ENCODE measurements at places on chromosomes 5 and 9.
A peak's percentile ranks its signal among the peaks of the same experiment; 100 is the strongest.

DNA sequence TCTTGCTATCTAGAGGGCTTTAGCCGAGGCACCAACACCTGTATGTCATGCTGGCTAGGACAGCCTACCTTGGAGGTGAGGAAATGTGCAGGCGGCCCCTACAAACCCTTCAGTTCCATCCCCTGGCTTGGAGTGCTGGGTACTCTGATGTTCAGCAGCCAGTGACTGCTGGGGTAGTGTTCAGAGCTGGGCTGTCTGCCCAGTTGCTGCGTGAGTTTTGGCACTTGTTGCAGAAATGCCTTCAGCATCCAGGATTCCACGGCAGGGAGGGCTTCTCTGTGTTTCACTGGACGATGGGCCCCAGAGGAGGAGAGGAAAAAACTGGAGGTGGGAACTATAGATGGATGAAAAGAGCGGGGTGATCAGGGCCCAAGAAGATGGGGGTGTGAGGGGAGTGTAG is 10.4 kb downstream of the SWI5 start:
- no peak for DNase-seq

DNA sequence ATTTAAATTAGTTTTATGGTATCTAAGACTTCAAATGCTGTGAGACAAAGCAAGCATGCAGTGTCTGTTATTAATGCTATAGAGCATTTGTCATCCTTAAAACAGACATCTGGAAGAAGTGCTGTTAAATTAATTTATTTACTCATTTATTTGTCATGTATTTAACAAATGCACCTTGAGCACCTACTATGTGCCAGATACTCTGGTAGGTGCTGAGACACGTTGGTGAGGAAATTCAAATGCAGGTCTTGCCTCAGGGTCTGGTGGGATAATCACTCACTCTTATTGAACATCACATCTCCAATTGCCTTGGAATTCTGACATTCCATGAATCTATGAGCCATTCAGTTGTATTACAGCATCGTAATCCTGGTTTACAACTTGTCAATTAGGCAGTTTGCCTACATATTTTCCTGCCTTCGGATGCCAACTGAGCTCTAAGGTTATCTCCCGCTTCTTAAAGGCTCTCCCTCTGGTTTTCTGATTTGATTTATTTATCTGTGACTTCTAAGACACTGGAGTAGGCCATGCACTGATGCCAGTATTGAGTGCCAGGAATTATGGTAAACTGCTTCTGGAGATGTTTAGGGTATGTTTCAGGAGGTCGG is 56.0 kb upstream of the RPS23 start:
- no peak for DNase-seq

GRCh38 chr5:128403333-128403732 is 134.7 kb downstream of the FBN2 start:
- DNase-seq, result no peak

DNA sequence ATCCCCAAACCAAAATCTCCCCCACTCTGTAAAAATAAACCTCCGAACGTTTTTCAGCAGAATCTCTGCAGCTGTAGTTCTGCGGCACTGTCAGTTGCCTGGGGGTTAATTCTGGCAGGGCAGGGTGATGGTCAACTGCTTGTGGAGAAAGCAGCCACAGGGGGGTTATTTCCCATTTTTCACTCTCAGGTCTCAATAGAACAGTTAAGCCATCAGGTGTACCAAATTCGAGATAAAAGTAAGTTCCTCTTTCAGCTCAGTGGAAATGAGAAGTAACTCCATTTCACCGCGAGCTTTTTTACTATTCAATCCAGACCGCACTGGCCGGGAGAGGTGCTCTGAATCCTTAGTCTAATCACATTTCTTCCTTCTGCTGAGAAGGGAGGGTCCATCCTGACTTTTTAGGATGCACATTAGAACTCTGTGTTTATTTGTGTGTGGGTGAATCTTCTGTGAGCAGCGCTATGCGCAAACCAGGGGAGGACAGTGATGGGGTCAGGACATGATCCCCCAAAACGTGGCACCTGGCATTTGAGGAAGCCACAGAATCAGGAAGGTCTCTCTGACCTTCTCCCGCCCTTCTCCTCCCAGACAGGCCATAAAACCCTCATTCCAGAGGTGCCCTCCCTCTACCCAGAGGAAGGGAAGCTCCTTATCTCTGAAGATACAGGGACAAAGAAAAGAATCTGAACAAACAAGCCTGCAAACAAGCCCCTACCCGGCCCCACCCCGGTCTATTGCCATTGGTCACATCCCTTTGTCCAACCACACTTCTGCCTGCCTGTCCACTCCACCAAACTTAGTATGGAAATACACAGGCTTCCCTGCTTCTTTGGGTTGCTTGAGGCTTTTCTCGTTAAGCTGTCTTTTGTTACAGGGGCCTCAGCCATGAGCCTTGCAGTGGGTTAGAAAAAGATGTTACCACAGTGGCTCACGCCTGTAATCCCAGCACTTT is 229.0 kb downstream of the ROR2 start:
- no peak for DNase-seq

- no peak for DNase-seq
Measured at GRCh38 chr9:81070689-81071088, 618.7 kb downstream of the TLE1 start.

DNA sequence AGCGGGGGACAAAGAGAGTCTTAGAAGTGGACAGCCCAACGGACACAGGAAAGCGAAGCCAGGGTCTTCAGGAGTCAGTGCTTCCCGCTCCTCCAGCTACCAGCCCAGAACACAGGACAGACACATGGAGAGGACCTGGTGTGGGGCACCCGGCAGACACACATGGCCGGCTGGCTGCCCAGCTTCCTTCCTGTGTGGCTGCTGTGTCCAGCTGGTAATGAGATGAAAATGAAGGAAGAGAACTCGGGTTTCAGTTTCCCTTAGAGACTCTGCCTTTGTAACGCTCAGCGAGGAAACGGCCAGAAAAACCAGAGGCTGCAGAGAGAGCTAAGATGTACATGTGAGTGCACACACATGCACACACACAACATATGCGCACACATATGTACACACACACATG is 87.5 kb downstream of the SECISBP2 start:
- DNase-seq, result no peak

DNA sequence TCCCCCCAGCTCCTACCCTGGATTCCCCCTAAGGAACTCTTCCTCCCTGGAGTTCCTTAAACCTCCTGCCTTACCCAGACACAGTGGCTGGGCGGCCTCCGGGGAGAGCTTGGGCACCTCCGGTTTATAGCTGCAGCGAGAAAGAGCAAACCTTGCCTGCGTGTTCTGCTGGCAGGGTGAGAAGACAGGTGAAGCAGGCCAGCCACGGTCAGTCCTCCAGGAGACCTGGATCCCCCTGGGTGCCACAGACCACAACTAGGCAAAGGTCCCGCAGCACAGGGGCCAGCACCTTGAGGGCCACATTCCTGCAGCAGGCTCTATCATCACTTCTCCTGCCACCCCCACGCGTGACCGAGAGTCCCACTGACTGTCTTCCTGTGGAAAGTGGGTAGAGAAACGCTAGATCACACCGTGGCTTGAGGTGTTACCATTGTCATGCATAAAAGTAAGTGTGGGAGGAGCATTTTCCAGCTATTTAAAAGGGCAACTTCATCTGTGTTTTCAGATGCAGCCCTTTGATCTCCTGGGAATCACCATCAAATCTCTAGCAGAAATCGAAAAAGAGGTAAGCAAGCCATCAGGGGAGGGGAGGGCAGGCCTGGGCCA is 130.2 kb upstream of the LMX1B start:
- no peak for DNase-seq

DNA sequence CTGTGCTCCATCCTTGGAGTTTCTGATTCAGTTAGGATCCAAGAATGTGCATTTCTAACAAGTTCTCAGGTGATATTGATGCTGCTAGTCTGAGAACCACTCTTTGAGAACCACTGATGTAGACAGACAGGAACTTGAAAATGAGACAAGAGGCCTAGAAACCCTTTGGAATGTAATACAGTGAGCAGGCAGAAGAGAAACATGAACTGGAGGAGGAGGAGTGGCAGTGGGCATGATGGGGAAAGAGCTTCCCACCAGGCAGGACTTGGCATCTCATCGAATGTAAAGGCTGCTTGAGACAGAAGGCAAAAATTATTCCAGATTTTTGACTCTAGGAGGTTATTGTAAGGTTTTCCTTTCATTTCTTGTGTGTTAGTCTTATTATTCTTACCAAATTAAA is 295.8 kb upstream of the SGCD start:
- no peak for DNase-seq

DNA sequence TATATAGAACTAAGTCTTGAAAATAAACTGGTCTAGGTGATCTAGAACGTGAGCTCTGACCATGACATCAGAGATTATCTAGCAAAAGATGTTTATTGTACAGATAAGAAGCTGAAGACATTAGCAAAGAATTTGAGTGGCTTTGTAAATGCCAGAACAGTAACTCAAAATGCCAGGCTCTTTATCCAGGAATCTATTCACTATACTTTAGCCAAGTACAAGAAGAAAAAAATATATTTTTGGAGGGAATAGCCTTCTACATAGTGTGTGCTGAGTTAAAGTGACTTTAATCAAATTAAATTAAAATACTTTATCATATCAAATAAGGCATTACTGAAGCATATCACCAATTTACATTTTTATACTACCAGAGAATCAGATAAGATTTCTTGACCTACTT is 132.6 kb upstream of the ITGA1 start:
- DNase-seq, result no peak

GRCh38 chr5:68839019-68839552 is 254.7 kb upstream of the SLC30A5 start:
- DNase-seq, result no peak

DNA sequence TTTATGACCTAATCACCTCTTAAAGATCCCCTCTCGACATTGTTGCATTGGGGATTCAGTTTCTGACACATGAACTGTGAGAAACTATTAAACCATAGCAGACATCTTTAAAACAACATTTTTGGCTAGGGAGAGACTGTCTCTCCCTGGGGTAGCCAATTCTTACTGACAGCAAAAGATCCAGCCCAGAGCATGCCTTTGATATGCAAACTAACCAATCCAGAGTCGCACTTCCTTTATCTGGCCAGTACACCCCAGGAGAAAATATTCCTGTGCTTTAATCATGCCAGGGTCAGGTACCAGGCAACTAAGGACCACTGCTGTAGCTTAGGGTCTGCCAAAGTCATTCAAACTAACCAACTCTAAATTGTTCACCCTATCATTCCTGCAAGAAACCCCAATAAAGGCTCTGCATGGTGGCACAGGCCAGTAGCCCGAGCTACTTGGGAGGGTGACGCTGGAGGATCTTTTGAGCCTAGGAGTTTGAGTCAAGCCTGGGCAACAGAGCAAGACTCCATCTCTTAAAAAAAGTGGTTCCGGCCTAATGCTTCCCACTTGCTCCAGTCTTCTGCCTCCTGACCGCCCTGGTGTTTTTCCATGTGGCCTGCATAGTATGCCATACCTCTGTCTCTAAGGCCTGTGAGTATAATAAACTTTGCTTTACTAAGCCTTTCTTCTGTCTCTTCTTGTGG is 62.3 kb upstream of the DAPK1 start:
- DNase-seq, result no peak

- no peak for DNase-seq
Measured at GRCh38 chr5:168443950-168444700, 42.1 kb upstream of the RARS1 start.

GRCh38 chr9:114431003-114431402 is 43.2 kb upstream of the AKNA start:
- DNase-seq, result no peak

- no peak for DNase-seq
Measured at GRCh38 chr5:148248894-148249293, 10.6 kb downstream of the MARCOL start.

DNA sequence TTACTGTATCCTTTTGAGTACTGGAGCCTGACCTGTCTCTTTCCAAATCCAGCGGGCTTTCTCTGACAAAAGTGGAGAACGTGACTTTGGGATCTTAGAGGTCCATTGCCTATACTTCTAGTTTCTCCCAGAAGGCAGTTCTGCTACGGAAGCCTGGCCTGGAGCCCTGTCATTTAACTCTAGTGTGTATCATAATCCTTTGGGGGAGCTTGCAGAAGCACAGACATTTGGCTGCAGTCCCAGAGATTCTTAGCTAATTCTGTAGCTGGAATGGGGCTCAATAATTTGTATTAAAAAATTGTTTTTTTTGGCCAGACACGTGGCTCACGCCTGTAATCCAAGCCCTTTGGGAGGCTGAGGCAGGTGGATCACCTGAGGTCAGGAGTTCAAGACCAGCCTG is 3.0 kb downstream of the HARS2 start:
- DNase-seq, result no peak

DNA sequence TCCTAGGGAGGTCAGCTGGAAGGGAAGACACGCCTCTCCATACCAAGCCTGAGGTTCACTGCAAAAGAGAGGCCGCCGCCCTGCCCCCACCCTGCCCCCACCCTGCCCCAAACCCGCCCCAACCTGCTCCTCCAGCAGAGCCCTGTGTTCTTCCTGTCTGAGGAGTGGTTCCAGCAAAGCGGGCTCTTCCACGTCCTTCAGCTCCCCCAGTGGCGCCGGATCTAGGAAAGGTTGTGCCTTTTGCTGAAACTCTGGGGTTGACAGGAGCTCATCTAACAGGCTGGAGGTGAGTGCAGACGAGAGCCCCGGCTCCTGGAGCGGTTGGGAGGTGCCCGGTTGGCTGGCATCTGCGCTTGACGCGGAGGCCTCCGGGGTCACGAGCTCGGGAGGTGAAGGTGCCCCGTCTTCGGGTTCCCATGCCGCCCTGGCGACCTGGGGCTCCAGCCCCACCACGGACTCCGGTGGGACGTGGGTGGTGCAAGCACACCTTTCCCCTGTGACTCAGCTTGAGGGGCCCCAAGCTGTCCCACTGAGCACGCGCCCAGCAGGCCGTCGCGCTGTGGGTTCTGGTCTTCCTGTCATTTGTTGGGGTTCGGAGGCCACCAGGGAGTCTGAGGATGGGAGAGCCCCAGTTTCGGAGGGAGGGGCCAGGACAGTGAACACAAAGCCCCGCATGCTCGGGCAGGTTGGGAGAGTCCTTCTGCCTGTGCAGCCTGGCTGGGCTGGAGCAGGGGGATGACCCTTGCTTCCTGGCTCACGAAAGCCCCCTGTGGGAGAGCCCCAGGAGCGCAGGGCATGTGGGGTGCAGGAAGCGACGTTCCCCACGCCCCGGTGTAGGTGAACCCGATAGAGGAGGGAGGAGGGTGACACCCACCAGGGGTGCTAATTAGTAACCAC is 1467.1 kb downstream of the FOXD4L5 start:
- DNase-seq, result peak; percentile 60

GRCh38 chr9:132908635-132909034 is 29.9 kb downstream of the SPACA9 start:
- no peak for DNase-seq

GRCh38 chr9:125066839-125067619 is 76.3 kb downstream of the SCAI start:
- DNase-seq, result no peak

All from stimulated activated CD8-positive, alpha-beta memory T cell treated with anti-CD3 and anti-CD28 coated beads, Interleukin-7, amount 100 ng/mL, for 4 hours (primary cell).